Activated CD4-positive, alpha-beta memory T cell treated with anti-CD3 and anti-CD28 coated beads for 36 hours (primary cell): ENCODE measurements at places on chromosomes 16 and 17. TPM values are rescaled to one million over a fixed set of nuclear protein-coding genes. Genes with fewer than 3 reads are reported as not detected.

DNA sequence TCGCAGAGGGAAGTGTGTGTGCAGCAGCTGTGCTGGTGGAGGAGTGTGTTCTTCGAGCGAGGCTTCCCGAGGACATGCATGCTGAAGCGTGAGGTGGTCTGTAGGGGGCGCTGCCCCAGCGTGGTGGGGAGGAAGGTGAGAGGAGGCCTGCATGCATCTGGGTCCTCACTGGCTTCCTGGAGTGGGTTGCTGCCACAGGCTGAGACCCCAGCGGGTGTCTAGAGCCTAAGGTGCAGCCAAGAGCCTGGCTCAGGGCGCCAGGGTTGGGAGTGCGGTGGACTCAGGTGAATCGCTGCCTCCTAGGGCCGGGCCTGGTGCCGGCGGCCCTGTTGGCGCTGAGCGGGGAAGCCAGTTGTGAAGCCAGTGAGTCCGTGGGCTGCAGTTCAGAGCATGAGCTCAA is 7.5 kb upstream of the HSD3B7 start:
- DNase-seq = peak; percentile 36

DNA sequence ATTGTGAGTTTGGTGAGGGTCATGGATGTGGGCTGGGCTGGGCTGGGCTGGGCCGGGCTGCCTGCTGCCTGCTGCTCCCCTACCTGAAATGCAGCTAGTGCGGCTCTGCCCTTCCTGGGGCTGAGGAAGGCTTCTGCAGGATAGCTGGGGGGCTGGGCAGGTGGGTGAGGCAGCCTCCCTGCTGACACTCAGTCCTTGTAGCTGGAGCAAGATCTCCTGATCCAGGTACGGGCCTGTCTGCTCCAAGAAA is 4.7 kb downstream of the RPL13 start:
- no peak for DNase-seq

DNA sequence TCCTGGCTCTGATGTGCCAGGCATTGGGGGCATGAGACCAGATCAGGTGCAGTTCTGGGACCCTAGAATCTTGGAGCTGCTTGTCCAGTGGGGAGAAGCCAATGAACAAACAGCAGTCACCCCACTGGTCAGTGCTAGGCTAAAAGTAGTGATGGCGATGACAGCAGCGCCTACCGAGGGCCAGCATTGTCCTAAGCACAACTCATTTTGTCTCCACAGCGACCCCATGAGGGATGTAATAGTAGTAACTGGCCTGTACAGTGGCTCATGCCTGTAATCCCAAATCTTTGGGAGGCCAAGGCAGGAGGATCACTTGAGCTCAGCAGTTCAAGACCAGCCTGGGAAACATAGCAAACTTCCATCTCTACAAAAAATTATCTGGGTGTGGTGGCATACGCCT is 6.2 kb downstream of the SMCR8 start:
- no peak for DNase-seq

Gene CDH3
- 5.2 TPM for total RNA-seq

DNA sequence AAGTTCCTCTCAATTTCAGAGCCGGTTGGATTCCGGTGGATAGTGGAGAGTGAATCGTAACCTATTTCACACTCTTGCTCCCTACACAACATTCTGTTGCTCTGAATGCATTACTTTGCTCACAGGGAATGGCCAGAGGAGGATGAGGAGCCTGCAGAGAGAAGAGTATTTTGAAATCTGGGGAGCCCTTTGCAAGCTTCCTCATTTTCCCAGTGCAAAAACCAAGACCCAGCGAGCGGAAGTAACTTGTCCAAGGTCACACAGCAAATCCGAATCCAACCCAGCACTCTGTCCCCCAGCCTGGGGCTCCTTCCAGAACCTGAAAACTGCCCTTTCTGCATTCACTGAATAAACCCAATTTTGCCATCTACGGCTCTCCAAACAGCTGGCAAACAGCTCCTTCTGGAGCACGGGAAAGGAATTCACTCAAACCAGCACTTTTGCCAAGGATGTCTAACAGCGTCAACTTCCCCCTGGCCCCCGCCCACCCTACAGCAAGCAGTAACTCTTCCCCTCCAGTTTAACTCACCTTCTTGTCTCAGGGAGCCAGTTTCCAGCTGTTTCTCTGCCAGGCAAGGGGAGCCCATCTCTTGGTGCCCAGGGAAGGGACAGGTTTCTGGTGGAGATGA is 557 bp downstream of the KCNG4 start:
- no peak for DNase-seq

Gene HIGD1B
- total RNA-seq = not detected

DNA sequence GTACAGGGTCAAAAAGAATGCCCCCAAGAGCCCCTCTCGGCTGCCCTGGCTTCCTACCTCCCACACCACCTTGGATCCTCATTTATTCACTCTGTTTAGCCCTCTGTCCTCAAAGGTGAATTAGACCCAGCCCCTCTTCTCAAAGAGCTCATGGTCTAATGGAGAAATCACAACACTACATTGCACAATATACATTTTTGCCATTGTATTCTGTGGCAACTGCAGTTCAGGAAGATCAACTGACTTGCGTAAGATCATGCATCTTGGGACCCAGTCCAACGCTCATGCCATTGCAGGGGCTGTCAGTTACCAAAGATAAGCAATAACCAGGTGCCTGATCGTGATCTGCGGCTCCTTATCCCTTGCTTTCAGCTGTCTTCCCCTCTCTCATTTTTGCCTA is 1.4 kb downstream of the KRT38 start:
- DNase-seq = no peak

Gene ATPAF2
- 27.5 TPM for total RNA-seq

DNA sequence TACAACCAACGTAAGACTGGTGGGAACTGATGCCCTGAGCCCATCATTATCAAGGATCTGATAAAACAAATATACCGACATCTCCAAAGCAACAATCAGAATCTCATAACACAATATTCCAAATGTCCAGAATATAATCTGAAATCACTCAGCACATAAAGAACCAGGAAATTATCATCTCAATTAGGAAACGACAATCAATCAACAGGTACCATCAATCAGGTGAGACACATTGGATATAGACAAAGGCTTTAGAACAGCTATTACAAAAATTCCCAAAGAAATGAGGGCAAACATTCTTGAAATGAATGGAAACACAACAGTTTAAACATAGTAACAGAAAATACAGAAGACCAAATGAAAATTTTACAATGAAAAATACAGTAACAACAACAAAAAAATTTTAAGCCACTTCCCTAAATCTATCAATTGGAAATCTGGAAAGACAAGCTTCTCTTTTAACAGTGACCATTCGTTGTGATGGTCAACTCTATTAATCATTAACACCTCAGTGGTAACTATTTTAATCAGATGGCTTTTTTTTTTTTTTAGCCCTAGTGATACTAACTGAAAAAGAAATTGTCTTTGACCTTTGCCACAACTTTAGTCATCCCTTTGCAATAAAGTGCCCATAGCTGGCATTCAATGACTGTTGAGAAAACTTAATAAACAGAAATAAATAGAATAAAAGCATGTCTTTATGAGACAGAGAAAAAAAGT is 70.4 kb downstream of the USP32 start:
- DNase-seq = no peak

DNA sequence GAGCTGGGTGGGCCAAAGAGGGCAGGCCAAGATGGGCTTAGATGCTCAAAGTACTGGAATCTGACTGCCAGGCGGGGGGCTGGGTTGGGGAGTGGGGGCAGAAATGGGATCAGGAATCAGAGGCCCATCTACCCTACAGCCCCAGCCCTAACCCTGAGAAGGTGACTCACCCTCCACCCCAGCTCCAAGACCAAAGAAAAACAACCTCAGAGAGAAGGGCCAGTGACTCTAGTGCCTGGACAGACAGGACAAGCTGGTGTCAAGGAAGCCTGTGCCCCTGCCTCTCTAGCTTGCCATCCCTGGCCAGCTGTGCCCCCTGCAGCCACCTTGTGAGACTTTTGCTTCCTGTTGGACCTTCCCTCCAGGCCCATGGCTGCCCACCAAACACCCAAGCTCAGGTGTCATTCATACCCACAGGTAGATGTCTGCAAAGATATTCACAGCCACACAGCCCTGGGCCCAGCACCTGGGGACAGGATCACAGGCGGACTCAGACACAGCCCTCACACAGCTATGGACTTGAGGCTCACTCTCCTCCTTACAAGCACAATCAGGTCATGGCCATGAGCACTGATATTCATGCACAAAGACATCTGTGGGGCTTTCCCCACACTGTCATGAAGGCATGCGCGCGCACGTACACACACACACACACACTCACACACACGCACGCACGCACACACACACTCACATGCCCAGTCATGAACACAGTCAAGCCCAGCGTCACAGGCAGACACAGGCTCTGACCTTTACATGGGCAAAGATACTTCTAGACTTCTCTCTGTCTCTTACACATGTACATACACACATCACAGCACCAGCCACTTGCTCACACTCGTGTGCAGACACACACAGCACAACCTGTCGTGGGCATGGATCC is 2.8 kb downstream of the WNT3 start:
- DNase-seq = no peak

GRCh38 chr17:82894389-82894788 is 54.6 kb upstream of the ZNF750 start:
- DNase-seq = no peak

GRCh38 chr17:36717088-36717487 is 115.7 kb downstream of the MRM1 start:
- no peak for DNase-seq

GRCh38 chr17:79251824-79252223 is 177.2 kb downstream of the ENGASE start:
- DNase-seq = no peak

Gene IKZF3
- total RNA-seq = 51.2 TPM

GRCh38 chr16:28317040-28317880 is 24.9 kb downstream of the SBK1 start:
- DNase-seq = peak; percentile 82

DNA sequence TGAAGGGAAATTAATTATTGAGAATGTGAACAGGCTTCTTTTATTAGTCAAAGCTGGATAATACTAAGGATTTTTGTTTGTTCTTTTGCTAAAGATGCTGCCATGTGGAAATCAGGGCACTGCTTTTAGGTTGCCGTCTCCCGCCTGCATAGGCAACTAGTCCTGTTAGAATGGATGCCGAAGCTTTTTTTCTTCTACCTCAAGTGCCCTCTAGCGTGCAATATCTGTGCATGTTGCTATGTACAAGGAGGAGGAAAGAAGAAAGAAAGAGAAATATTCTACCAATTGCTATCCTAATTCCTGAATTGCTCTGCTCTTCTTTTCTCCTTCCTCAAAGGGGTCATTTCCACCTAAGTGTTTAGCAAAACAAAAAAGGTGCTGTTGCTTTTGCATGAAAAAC is 5.2 kb upstream of the CDH8 start:
- no peak for DNase-seq

GRCh38 chr16:56317998-56318826 is 107.1 kb downstream of the AMFR start:
- peak; percentile 87 for DNase-seq

DNA sequence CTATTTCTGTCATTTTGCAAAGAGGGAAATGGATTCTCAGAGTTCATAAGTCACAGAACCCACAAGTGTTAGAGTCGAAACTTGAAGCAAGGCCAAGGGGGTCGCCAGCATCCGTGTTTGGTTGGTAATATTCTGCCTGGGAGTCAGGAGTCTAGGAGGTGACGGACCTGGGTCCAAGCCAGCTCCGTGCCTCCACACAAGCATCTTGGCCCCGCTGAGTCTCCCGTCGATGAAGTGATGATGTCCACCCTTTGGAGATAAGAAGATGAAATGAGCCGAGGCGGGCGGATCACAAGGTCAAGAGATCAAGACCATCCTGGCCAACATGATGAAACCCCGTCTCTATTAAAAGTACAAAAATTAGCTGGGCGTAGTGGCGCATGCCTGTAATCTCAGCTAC is 53.2 kb upstream of the TNRC6C start:
- no peak for DNase-seq

- DNase-seq = peak; percentile 27
Observed at GRCh38 chr17:81401723-81402529, 6.7 kb downstream of the BAHCC1 start.

- no peak for DNase-seq
Observed at GRCh38 chr17:379531-380465, 27.2 kb upstream of the RPH3AL start.

GRCh38 chr17:48492401-48493298 is 38.2 kb downstream of the HOXB1 start:
- DNase-seq = peak; percentile 76

- no peak for DNase-seq
Observed at GRCh38 chr17:48843187-48843900, 12.5 kb downstream of the CALCOCO2 start.
